ENCODE measurements at places on chromosomes 7 and 10. TPM values are rescaled to one million over a fixed set of nuclear protein-coding genes. Genes with fewer than 3 reads are reported as not detected.

GRCh38 chr10:131689016-131689415 is 211.8 kb upstream of the PPP2R2D start:
- peaks cover 13% of the 10 kb centered on the region for H3K27me3 ChIP-seq
- no peak overlapping the region for H3K4me3 ChIP-seq
- H3K27ac ChIP-seq, result no peak overlapping the region
- no peaks in the 10 kb centered on the region for H3K36me3 ChIP-seq
- DNase-seq, result no peak

GRCh38 chr10:7272008-7272407 is 138.8 kb downstream of the SFMBT2 start:
- H3K27me3 ChIP-seq, result no peaks in the 10 kb centered on the region
- H3K27ac ChIP-seq, result peak overlapping the region; percentile 27
- no peak for DNase-seq
- peaks cover 10% of the 10 kb centered on the region for H3K4me1 ChIP-seq
- H3K36me3 ChIP-seq, result no peaks in the 10 kb centered on the region

Gene USP54
- 66.1 TPM for total RNA-seq

Gene PRDX3
- total RNA-seq, result 147 TPM

Gene PARG
- total RNA-seq, result 51.2 TPM

Gene GBX1
- 2.4 TPM for total RNA-seq

All from neural crest cell (in vitro differentiated cells).